ENCODE measurements at places on chromosomes 5 and 9.

DNA sequence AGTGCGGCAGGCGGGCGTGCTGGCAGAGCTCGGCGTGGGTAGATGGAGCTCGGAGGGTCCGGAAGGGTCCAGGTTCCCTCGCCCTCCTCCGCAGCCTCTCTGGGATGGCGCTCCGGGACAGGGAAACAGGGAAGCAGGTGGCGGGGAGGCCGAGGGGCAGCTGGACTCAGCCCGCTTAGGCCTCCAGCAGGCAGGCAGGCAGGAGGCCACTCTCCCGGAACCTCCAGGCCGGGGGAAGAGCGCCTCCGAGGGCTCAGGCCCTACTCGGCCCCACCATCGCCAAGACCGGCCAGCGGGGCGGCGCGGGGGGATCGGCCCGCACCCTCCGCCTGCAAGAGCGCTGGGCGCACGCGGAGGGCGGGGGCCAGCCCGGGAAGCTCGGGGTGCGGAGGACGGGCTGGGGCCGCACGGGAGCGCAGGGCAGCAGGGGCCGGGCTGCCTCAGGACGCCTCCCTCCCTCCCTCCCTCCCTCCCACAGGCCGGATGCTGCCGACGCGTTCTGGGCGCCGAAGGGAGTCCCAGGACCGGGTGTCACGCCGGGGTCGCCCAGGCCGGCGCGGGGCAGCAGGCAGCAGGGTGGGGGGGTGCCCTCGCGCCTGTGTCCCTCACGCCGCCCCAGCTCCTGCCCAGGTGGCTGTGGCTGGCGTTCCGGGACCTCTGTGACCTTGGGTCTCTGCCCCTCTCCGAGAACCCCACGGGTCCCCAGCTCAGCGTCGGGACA, 977 bp downstream of the MGAT4B start:
- no peak for DNase-seq

- DNase-seq, result no peak
These were observed 97.5 kb downstream of the INIP start for GRCh38 chr9:112620388-112620787.

- no peak for DNase-seq
These were observed 284.5 kb upstream of the NUDT12 start for GRCh38 chr5:103847060-103847459.

GRCh38 chr9:79352322-79352721, 219.4 kb upstream of the TLE4 start:
- no peak for DNase-seq

- no peak for DNase-seq
These were observed 175.6 kb downstream of the TMEM161B start for GRCh38 chr5:88092958-88093605.

- DNase-seq, result no peak
These were observed at the start of gene CDX1 for GRCh38 chr5:150166650-150167511. CDX1 (plus strand) TSS chr5:150166778; CDS start chr5:150166877, 99 bp downstream.

GRCh38 chr9:110148891-110149290, 59.1 kb downstream of the C9orf152 start:
- no peak for DNase-seq

All from esophagus squamous epithelium (tissue), 5 donors.